AML-193 (cell line): ENCODE measurements at places on chromosomes 13 and 19.

GRCh38 chr19:46388311-46389095 lies 24.9 kb downstream of the CCDC8 start:
- DNase-seq: no peak

- no peak for DNase-seq
Observed at GRCh38 chr19:37074111-37074510, 4.1 kb upstream of the ZNF420 start.

GRCh38 chr13:100521851-100522617 lies 66.6 kb downstream of the GGACT start:
- no peak for DNase-seq

- no peak for DNase-seq
Observed at GRCh38 chr13:105969761-105970160, 565.7 kb downstream of the EFNB2 start.

DNA sequence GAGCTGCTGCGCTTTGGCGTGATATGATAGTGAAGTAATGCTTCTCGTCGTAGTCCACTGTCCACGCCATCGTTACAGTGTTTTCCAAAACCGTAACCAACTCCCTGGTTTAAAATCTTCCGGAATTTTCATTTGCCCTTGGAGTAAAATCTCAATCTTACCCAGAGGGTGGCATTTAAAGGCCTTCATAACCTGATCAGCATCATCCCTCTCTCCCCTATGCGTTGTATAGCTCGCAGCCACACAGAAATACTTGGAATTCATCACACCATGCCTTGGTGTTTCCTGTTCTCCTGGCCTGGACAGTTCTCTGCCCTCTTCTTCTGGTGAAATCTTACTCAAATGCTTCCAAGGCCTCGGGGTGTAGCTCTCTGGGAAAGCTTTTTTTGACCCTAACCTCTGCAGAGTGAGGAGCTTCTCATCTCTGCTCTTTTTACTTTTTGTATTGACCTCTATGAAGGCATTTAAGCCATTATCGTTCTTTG lies 839 bp downstream of the MPHOSPH8 start:
- peak; percentile 33 for DNase-seq

- DNase-seq: no peak
Observed at GRCh38 chr19:30256496-30256850, 115.7 kb upstream of the ZNF536 start.

GRCh38 chr19:30546332-30546731 lies 174.1 kb downstream of the ZNF536 start:
- no peak for DNase-seq

DNA sequence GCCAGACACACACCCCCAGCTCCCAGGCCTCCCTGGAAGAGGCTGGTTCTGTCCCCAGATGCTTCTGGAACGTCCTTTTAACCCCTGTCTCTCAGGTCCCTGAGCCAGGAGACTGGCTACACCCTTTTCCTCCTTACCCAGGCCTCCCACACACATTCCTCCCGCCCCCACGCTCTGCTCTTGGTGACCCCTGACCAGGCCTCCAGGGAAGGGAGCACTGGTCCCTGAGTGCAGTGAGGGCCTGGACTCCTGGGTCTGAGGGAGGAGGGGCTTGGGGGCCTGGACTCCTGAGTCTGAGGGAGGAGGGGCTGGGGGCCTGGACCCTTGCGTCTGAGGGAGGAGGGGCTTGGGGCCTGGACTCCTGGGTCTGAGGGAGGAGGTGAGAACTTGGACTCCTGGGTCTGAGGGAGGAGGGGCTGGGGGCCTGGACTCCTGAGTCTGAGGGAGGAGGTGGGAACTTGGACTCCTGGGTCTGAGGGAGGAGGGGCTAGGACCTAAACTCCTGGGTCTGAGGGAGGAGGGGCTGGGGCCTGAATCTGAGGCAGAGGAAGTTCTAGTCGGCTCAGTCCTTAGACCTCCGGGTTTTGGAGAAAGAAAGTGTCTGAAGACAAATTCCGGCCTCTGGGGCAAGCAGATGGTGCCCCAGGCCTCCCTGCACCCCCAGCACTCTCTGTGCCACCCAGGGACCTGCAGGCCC lies 527 bp downstream of the KLK6 start:
- no peak for DNase-seq

- DNase-seq: no peak
Observed at GRCh38 chr13:99944102-99944501, 27.5 kb downstream of the ZIC5 start.

DNA sequence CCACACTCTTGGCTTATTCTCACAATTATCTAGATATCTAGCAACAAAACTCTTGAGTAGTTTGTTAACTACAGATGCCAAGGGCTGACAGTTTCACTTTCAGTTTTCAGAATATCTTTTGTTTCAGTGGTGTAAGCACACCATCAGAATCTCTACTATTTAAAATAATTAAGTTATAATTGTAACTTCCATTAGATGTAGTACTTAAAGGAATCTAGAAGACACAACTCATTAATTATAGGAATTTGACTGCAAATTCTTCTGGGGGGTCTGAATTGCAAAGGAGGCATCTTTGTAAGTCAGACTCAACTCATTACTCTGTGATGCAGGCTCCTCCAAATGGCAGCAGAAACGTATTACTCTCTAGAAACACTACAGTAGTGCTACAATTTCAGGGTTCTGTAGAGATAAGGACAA lies 44.9 kb upstream of the USPL1 start:
- peak; percentile 69 for DNase-seq

- DNase-seq: no peak
Observed at GRCh38 chr13:113646376-113646775, 11.6 kb downstream of the ATP4B start.

DNA sequence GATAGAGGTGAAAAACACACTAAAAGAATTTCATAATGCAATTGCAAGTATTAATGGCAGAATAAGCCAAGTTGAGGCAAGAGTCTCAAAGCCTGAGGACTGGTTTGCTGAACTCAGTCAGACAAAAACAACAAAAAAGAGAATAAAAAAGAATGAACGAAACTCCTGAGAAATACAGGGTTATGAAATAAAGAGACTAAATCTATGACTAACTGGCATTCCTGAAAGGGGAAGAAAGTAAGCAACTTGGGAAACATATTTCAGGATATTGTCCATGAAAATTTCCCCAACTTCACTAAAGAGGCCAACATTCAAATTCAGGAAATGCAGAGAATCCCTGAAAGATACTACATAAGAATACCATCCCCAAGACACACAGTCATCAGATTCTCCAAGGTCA lies 47.8 kb downstream of the UBL3 start:
- no peak for DNase-seq

DNA sequence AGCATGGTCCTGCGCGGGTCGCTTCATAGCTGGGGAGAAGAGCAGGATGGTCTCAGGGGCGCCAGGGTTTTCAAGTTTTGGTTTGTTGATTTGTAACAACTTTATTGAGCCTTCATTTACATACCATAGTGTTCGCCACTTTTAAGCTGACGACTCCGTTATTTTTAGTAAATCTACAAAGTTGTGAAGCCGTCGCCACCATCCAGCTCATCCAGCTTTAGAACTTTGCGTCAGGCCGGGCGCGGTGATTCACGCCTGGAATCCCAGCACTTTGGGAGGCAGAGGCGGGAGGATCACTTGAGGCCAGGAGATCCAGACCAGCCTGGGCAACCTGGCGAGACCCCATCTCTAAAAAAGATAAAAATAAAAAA lies 404 bp downstream of the C19orf44 start:
- no peak for DNase-seq

DNA sequence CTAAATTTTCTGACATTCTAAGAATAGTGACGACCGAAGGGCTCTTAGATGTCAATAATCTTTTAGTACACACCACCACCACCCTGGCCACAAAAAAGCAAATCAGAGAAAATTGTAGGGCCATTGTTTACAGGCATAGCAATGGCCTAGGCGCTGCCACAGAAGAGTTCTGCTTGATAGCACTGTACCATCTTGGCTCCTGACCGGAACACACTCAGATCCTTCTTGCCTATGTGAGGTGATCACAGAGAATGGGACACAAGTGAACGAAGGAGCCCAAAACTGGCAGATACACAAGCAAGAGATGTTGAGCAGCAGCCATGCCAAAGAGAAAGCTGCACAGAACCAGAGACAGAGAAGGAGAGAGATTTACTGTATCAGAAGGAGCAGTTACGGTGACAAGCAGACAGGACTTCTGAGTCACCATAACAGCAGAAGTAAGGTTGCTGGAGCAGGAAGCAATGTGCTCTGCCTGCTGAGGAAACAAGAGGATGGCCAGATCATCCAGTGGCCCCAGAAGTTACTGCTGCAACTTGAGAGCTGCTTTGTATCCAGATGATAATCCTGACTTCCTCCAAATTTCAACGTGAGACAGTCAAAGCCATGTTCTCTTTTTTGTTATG lies 105.2 kb downstream of the SLITRK6 start:
- DNase-seq: peak; percentile 78

GRCh38 chr13:113741191-113741668 lies 17.8 kb upstream of the TMEM255B start:
- DNase-seq: peak; percentile 81

- DNase-seq: no peak
Observed at GRCh38 chr19:38289955-38290354, 14.1 kb upstream of the C19orf33 start.

- no peak for DNase-seq
Observed at GRCh38 chr13:97205982-97206381, 16.2 kb upstream of the MBNL2 start.

DNA sequence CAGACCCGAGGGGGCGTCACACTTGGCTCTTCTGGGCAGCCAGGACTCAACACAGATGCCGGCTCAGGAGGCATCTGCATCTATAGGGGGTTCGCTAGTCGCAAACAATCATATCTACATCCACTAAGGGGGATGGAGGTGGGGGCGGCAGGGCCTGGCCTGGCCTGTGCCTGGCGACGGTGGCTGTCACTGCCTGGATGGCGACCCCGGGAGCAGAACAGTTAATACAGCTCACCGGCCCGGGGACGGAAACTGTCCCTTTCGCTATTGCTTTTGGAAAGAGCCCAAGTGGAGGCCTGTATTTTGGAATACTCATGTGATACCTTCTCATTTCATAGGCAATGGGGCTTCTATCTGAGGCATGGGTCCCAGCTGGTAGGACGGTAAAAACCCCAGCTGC lies 17.7 kb downstream of the SGTA start:
- no peak for DNase-seq

- no peak for DNase-seq
Observed at GRCh38 chr19:45901912-45902650, at the start of gene MYPOP. Gene MYPOP (minus strand): TSS chr19:45902613. CDS start chr19:45901773, 840 bp downstream.

- no peak for DNase-seq
Observed at GRCh38 chr19:47106821-47107201, 6.8 kb downstream of the ZC3H4 start.

DNA sequence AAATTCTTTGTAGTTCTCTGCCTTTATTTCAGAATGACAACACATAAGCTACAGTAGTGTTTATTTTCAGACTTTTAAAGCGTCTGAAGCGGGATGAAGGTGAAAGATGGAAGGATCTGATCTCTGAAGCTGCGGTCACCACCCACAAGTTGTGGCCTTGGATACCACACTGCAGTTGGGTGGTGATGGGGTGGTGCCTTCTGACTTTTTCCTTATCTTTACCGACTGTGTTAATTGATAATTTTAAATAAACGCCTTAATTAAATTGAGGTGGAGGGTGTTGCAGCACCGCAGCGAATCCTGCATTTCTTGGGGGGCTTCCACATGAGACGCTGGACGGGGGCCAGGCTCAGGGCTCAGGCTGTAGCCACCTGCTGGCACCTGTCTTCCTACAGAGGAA lies 1.3 kb downstream of the TFDP1 start:
- no peak for DNase-seq

DNA sequence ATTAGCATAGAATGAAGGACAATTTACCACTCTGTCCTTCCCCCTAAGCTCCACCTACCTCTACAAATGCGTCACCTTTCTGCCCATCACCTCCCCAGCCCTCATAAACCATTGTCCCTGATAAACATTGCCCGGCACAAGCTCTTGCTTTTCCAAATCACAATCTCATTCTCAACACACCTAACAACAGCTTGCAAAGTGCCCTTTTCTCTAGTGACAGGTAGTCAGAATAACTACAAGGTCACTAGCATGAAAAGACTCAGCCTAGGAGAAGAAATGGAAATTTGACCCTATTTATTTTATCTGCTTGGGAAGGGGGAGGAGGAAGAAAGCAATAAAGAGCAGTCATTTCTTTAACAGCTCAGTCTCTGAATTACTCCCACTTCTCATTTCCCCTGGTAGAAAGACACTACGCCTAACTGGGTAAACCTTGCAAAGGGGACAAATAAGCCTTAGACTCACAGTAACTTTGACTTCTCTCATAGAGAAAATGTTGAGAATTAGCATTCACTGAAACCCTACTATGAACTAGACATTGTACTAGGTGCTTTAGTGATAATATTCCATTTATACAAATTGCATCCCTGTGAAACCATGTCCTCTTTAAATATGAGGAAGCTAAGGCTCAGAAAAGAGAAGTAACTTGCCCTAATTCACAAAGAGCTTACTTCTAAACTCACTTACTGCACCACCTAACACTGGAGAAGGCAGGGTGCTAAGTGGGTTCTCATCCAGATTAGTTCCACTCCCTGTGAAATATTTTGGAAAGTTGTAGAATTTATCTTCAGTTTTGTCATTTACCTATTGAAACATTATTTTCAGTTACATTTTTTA lies 116.2 kb upstream of the FNDC3A start:
- peak; percentile 90 for DNase-seq

- DNase-seq: no peak
Observed at GRCh38 chr19:48963371-48964204, 1.5 kb upstream of the FTL start.
